ENCODE measurements at places on chromosomes 3 and 15.
A peak's percentile ranks its signal among the peaks of the same experiment; 100 is the strongest.

DNA sequence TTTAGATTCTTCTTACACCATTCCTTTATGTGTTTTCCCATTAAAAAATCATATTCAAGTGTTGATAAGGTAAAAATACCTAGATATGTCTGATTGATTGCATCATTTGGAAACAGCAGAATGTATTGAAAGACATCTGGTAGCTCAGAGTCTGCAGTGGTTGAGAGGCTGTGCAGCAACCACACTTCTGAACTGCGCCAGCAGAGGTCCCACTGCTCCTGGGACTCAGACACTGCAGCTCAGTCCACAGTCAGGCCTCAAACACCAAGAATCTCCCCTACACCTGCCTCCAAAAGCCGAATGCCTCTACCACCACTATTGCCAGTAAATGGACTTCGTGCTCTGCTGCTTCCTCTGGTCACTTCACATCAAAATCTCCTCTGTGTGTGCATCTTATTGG, 176.9 kb upstream of the LMCD1 start:
- no peaks in the 10 kb centered on the region for H3K4me1 ChIP-seq
- H3K4me3 ChIP-seq: no peak overlapping the region
- H3K36me3 ChIP-seq: no peaks in the 10 kb centered on the region
- peaks cover 7% of the 10 kb centered on the region for H3K27me3 ChIP-seq
- no peak overlapping the region for H3K27ac ChIP-seq

- H3K4me1 ChIP-seq: no peaks in the 10 kb centered on the region
- DNase-seq: no peak
- no peaks in the 10 kb centered on the region for H3K36me3 ChIP-seq
These were observed 29.6 kb downstream of the FSIP1 start for GRCh38 chr15:39752991-39753390.

GRCh38 chr15:74855857-74856256, 12.9 kb upstream of the ULK3 start:
- H3K4me1 ChIP-seq: peaks cover 26% of the 10 kb centered on the region
- no peaks in the 10 kb centered on the region for H3K27me3 ChIP-seq
- DNase-seq: no peak
- no peak overlapping the region for H3K4me3 ChIP-seq
- peaks cover 27% of the 10 kb centered on the region for H3K36me3 ChIP-seq
- H3K27ac ChIP-seq: peak overlapping the region; percentile 11

- H3K27me3 ChIP-seq: peaks cover under 1% of the 10 kb centered on the region
- no peak overlapping the region for H3K27ac ChIP-seq
- H3K4me3 ChIP-seq: no peak overlapping the region
- peaks cover 3% of the 10 kb centered on the region for H3K36me3 ChIP-seq
- no peak for DNase-seq
These were observed 28.9 kb downstream of the SETMAR start for GRCh38 chr3:4332111-4332510.

DNA sequence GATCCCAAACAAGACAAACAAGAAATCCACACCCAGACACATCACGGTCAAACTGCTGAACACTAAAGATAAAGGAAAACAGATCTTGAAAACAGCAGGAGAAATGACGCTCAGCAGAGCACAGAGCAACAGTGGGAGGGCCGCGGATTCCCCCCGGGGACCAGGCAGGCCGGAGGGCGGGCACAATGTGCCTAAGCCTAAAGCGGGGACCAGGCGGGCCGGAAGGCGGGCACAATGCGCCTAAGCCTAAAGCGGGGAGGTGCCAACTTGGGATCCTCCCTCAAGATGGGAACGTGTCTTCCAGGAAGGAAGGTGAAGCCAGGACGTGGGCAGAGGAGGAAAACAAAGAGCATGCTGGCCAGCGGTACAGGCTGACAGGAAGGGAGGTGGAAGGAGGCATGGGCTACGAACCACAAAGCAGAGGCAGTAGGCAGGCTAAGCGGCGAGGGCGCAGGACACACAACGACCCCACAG, 31.1 kb downstream of the CYFIP1 start:
- H3K4me3 ChIP-seq: no peak overlapping the region
- no peak overlapping the region for H3K27ac ChIP-seq
- H3K27me3 ChIP-seq: peaks cover 8% of the 10 kb centered on the region
- peaks cover 9% of the 10 kb centered on the region for H3K4me1 ChIP-seq
- DNase-seq: no peak

DNA sequence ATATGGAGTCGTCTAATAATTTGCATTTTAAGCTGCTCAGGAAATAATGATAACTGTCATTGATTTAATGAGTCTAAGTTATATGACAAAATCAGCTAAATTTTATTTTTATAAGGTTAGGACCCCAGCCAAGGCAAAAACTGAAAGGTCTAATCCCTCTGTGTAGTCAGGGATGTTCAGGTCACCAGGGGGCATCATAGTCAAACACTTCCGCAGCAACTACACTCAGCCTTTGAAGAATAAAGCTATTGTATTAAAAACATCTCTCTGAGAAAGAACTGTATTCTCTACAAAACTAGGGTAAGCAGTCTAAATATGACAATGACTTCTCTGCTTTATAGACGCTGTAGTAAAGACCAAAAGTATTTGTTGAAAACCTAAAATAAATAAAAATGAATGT, 15.0 kb downstream of the INTS14 start:
- DNase-seq: no peak
- no peak overlapping the region for H3K4me3 ChIP-seq
- H3K27me3 ChIP-seq: no peaks in the 10 kb centered on the region
- H3K27ac ChIP-seq: no peak overlapping the region
- peaks cover 60% of the 10 kb centered on the region for H3K36me3 ChIP-seq

- H3K27me3 ChIP-seq: no peaks in the 10 kb centered on the region
- no peak overlapping the region for H3K27ac ChIP-seq
- no peak for DNase-seq
These were observed 435.2 kb upstream of the SUCLG2 start for GRCh38 chr3:68089572-68090011.

- no peaks in the 10 kb centered on the region for H3K27me3 ChIP-seq
- H3K4me1 ChIP-seq: peaks cover 13% of the 10 kb centered on the region
- H3K27ac ChIP-seq: no peak overlapping the region
- no peaks in the 10 kb centered on the region for H3K36me3 ChIP-seq
These were observed 92.5 kb downstream of the IQSEC1 start for GRCh38 chr3:12980596-12981290.

- no peak overlapping the region for H3K4me3 ChIP-seq
- H3K4me1 ChIP-seq: peaks cover 5% of the 10 kb centered on the region
- no peaks in the 10 kb centered on the region for H3K36me3 ChIP-seq
These were observed 3.0 kb downstream of the DZIP1L start for GRCh38 chr3:138112362-138112761.

GRCh38 chr3:44079916-44080315, 161.8 kb upstream of the TOPAZ1 start:
- no peak for DNase-seq
- no peaks in the 10 kb centered on the region for H3K4me1 ChIP-seq
- H3K27me3 ChIP-seq: peaks cover 21% of the 10 kb centered on the region
